ENCODE measurements at places on chromosomes 5 and 9.

GRCh38 chr9:71944754-71945375 lies 33.4 kb downstream of the C9orf85 start:
- DNase-seq: no peak

DNA sequence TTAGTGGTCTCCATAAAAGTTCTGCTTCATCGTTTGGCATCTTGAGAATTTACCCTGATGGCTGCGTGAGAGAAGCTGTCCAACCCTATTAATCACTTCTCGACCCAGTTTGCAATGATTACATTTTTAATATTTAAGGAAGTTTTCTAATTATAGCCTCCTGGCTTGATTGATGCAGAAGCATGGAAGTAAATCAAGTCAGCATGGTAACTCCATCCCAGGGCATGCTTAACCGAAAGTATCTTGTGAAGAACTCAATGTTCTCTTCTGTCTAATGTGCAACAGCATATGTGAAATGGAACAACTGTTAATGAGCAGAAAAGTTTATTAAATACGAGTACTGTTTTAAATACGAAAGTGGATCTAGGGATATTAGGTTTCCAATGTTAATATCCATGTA lies 278.9 kb upstream of the CD180 start:
- no peak for DNase-seq

DNA sequence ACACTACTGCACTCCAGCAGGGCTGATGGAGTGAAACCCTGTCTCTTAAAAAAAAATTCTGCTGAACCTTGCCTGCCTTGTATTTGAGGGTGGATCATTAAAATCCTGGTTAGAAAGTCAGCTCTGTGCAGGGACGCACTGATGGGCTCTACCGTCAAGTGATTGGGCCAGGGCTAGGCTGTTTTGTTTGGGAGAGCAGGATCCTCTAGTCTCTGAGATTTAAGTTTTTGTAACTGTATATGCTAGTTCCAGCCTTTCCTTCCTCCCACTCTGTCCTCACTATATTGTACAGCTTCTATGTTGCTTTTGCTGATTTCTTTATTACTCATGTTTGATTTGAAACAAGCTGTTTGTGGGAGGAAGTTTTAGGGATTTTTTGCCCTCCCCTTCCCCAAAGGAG lies 11.5 kb downstream of the DDX4 start:
- no peak for DNase-seq

GRCh38 chr5:175325681-175326080 lies 118.3 kb downstream of the DRD1 start:
- no peak for DNase-seq

- DNase-seq: no peak
These were observed 42.8 kb upstream of the PDE8B start for GRCh38 chr5:77167695-77168121.

- DNase-seq: peak; percentile 29
These were observed 1.2 kb downstream of the CDC14B start for GRCh38 chr9:96618209-96619123.

Data from NCI-H526 (cell line).